Lung (tissue), 17 donors: ENCODE measurements at places on chromosomes 5 and 9.

GRCh38 chr5:34040472-34040871 is 2.5 kb downstream of the C1QTNF3 start:
- DNase-seq: no peak

GRCh38 chr5:36777105-36777757 is 99.3 kb upstream of the NIPBL start:
- peak; percentile 36 for DNase-seq

DNA sequence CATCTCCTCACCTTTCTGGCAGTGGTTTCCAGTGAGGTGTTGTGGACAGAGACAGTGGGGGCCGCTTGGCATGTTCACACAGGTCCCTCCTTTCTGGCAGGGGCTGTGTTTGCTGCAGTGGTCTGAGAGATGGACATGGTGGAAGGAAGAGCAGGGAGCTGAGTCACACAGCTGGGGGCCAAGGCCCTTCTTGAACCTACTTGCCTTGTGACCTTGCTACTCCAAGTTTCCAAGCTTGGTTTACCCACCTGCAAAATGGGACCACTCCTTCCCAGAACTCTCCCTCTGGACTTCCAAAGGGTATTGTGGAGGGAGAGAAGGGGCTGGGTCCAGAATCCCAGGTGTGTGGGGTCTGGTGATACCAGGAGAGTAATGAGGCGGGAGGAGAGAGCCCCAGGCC is 4.1 kb downstream of the F12 start:
- DNase-seq: no peak

GRCh38 chr5:3103262-3103811 is 351.9 kb upstream of the IRX2 start:
- DNase-seq: no peak

GRCh38 chr9:134136118-134136995 is 475 bp downstream of the WDR5 start:
- DNase-seq: peak; percentile 11

DNA sequence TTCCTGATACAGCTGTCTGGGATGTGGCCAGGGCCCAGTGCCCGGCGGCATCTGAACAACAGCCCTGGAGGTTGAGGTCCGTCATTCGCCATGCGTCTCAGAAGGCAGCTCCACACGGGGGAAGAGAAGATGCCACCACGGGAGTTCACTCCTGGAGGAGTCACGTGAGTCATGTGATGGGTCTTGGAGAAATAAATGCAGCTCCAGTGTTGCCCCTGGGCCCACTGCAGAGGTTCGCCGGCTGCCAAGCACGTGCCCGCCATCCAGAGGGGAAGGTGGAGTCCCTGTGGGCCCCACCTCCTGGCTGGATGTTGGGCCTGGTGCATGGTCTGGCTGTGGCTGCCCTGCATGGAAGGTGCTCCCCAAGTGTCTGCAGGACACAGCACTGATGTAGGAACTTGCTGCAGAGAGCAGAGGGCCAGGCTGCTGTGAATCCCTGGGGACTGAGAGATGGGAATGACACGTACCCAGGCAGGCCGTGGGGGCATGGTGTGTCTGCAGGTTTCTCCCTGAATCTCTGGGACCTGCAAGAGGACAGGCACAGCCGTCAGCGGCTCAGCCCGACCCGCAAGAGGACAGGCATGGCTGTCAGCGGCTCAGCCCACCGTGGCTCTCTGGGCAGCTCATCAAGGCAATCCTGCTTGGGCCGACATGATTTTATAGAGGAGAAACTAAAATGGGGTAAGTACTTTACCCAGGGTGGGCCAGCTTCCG is 418.3 kb upstream of the IRX4 start:
- DNase-seq: no peak

GRCh38 chr5:17203329-17204132 is 13.9 kb upstream of the BASP1 start:
- peak; percentile 88 for DNase-seq

- no peak for DNase-seq
These were observed 323.4 kb downstream of the CHSY3 start for GRCh38 chr5:130227699-130228098.

DNA sequence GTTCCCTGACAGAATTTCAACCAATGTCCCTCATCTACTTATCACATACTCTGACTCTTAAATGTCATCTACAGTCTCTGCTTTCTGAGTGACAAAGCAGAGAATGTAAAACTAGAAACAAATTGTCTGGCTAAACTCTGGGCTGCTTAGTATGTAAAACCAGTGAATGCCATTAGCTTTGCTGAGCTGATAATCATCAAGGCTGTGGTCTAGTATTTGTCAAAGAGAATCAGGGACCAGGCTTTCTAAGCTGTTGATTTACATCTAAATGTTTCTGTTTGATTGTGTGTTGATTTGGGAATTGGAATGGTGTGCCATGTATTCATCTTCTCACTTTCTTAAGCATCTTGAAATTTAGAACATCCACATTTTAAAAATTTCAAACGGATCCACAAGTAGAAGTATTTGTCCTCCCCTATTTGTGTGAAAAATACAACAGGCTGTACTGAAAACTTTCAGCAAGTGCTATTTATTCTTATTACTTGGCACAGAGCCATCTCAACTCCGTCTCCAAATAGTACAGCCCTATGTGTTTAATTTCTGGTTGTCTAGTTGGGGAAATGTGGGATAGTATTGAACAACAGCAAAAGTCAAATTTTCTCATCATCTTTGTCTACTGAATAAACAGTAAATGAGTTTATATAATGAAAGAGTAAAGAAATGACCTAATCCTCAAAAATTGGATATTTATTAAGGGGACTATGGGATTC is 251.5 kb downstream of the KCTD16 start:
- DNase-seq: no peak

GRCh38 chr5:156121234-156121633 is 205.7 kb upstream of the SGCD start:
- no peak for DNase-seq

- no peak for DNase-seq
These were observed 505.1 kb upstream of the ITGA1 start for GRCh38 chr5:52282647-52283046.

- DNase-seq: no peak
These were observed 394 bp downstream of the TLR4 start for GRCh38 chr9:117704597-117704996.

- DNase-seq: no peak
These were observed 157.1 kb downstream of the ATP10B start for GRCh38 chr5:160694896-160695295.

- DNase-seq: peak; percentile 61
These were observed 225.8 kb downstream of the FANCC start for GRCh38 chr9:95091601-95092261.
